Stimulated activated CD4-positive, alpha-beta T cell treated with anti-CD3 and anti-CD28 coated beads, TNF-alpha, amount 100 ng/mL, for 1 hour (primary cell): ENCODE measurements at places on chromosomes 5 and 9.

- DNase-seq = no peak
These were observed 311.1 kb upstream of the CLINT1 start for GRCh38 chr5:158170060-158170459.

DNA sequence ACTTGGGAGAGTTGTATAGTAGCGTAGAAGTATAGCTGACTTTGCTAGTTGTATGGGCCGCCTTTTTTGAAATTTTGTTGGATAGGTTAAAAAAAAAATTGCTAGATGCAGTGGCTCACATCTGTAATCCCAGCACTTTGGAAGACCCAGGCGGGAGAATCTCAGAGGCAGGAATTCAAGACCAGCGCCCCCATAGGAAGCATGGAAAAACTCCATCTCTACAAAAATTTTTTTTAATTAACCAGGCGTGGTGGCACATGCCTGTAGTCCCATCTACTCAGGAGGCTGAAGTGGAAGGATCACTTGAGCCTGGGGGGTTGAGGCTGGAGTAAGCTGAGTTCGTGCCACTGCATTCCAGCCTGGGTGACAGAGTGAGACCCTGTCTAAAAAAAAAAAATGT lies 59.2 kb downstream of the SMC5 start:
- no peak for DNase-seq

GRCh38 chr5:134545070-134545868 lies 19.8 kb downstream of the JADE2 start:
- no peak for DNase-seq

DNA sequence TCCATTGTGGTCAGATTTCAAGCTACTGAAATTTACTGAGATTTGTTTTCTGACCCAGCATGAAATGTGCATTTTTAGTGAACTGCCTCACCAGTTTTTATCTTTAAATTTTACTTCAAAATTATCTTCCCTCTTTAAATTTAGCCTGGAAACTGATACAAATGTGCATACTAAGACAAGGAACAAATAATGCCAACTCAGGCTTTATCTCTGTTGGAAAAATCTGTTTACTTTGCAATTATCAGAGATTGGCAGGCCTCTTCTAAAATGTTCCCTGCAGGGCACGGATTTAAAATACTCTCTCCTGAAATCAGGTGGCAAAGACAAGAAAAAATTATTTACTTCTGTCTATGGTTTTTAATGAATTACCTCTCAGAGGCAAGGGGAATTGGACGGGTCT lies 151.0 kb upstream of the PTCH1 start:
- DNase-seq = no peak

DNA sequence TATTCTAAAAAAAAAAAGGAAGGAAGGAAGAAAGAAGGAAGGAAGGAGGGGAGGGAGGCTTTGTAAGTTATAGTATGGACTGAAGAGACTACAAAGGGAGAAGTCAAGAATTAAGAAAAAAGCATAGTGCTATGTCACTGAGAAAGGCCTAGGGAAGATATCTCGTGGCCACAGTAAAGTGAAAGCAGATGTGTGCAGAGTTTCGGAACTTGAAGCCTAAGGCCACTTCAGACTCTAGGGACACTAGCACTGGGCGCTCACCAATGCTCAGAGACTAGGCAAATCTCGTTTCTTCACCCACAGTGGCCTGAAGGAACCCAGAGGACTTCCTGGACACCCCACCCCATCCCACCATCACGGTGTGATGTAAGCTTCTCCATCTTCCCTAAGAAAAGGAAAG lies 181.4 kb upstream of the TRPM3 start:
- no peak for DNase-seq
